ENCODE measurements at places on chromosomes 2 and 18.

DNA sequence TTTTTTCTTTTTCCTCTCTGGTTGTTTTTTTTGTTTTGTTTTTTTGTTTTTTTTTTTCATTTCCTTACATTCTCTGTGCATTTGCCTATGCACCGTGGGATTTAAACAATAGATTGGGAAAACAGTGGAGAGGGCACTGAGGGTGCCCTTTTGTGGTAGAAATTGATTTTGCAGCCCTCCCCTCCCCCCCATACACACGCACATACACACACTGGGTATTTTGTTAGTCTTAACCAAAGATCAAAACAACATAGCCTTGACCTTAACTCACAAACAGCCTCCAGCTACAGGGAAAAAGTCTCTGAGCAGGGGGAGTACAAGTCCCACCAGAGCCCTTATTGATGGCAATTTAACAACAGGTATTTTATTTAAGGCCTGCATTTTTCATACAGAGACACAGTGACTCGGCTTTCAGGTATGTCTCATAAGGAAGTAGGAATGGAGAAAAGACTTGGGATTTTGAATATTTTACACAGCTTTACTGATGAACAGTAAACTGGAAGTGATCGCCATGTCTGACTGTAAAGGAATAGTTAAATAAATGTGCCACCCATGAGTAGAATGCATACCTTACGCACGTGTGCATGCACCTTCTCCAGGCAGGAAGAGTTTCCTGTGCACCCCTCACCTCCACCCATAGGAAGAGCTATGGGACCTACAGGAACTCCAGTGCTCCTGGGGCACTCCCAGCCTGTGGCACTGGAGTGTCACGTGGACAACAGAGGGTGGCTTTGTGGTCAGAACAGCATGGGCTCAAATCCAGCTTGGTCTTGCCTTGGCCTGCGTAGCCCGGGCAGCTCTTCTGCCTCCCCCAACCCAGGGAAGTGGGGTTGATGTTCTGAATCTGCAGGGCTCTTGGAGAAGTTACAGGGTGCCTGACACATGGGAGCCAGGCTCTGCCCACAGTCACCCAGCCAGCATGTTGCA, 266.4 kb downstream of the ANAPC1 start:
- no peak for DNase-seq

DNA sequence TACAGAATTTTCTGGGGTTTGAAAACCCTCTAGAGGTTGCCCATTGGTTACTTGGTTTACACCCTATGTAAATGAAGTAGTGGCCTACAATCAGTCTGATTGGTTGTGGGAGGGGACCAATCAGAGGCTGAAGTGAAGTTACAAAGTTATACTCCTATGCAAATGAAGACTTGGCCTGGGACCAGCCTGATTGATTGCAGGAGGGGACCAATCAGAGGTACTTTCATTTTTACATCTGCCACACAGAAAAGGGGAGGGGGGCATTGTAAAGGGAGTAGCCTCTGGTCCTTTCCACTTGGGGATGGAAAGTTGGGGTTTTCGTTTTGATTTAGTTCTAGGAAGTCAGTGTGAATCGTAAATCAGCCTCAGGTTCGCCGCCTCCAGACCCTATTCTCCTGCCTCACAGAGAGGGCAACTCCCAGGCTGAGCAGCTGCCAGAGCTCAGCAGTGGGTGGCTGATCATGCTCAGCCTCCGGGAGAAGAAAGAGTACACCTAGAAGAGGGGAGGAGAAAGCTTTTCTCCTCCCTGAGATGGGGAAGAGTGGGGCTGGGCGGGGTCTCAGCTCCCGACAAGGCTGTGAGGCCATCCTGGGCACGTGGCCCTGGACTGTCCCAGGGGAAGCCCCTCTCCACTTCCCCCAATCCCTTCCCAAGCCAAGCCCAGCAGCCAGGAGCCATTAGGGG, 372.5 kb downstream of the GALR1 start:
- DNase-seq, result no peak

DNA sequence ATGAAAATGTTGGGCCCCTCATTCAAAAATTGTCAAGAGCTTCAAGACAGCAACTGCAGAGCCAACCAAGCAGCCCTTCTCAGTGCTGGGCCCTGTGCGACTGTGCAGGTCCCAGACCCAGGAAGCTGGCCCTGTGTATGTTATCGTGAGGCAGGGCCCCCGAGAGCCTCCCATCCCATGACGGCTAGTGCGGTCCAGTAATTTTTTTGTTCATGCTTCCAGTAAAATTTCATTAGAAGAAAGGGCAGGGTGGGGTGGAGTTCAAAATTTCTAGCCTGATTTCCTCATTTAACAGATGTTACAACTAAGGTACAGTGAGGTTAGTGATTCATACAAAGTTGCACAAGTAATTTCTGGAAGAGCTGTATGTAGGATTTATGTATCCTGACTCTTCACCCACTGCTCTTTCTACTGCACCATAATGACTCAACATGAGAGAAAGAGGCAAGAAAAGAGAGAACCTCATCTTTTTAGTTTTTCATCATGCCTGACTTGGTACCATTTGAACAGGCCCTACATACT, 105.5 kb downstream of the ZEB2 start:
- no peak for DNase-seq

DNA sequence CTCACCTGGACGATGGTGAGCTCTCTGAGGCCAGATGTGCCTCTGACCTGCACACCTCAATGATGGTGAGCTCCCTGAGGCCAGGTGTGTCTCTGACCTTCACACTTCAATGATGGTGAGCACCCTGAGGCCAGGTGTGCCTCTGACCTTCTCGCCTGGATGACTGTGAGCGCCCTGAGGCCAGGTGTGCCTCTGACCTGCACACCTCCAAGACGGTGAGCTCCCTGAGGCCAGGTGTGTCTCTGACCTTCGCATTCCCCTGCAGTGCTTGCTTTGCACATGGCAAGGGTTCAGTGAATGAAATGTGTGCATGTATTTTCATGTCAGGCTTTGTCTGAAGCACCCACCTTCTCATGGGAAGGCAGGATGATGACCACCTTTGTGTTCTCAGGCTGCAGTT, 95.5 kb downstream of the PTGR3 start:
- no peak for DNase-seq
